Immature natural killer cell (primary cell): ENCODE measurements at places on chromosomes 4 and X.

GRCh38 chrX:7027071-7027470, 120.4 kb upstream of the STS start:
- no peak for DNase-seq

GRCh38 chrX:51891245-51891644, 2.2 kb upstream of the MAGED1 start:
- DNase-seq, result no peak

DNA sequence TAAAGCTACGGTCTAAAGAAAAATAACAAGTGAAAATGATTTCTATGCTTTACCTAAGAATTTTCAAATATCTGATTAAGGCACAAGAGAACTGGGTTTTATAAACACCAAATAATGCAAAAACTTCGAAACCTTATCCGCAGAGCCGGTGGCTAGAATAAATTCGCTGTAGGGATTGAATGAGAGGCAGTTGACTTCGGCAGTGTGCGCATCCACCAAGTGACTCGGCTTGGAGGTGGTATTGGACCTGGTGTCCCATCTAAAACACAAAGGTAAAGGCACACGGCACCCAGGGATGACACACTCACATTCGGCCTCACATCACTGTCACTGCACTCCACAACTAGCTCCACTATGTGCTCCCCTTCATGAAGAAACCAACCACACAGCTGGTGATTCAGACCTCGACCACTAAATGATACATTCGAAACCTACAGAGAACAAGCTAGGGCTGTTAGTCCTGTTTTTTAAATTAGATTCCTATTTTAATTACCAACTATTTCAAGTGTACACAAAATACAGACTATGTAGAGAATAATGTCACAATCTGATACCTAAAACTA, 17.5 kb downstream of the RBBP7 start:
- no peak for DNase-seq

DNA sequence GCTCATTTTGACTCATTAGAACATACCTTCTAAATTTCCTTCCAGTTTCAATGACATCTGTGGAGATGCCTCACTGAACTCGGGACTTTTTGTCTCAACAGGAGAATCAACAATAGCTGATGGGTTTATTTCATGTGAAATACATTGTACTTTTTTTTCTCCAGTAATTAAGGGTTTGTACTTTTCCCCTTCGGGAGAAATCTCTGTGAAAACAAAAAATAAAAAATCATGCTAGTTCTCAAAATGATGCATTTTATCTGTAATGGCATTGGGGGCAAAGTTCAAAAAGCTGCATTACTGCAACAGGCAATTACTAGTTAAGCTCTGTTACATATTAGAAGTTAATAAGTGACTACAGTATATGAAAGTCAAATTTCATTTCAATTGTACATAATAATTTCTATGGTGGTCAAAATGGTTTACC, 167.3 kb upstream of the SH3RF1 start:
- DNase-seq, result no peak

DNA sequence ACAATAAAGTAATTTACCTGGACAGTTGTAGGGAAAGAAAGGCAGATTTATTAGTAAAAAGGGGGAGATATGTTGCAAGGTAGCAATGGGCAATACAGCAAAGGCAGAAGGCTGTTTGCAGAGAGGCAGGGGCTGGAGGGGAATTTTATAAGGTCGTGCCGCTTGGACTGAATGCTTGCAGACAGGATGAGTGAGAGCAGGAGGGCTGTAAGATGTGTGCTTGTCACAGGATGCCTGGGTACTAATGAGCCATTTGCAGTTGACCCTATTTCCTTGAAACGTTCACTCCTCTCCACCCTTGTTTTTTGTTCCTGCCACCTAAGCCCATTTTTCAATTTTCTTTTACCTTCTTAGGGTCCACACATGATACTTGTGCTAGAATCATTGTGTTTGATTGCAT, 214.7 kb downstream of the TRAM1L1 start:
- no peak for DNase-seq

DNA sequence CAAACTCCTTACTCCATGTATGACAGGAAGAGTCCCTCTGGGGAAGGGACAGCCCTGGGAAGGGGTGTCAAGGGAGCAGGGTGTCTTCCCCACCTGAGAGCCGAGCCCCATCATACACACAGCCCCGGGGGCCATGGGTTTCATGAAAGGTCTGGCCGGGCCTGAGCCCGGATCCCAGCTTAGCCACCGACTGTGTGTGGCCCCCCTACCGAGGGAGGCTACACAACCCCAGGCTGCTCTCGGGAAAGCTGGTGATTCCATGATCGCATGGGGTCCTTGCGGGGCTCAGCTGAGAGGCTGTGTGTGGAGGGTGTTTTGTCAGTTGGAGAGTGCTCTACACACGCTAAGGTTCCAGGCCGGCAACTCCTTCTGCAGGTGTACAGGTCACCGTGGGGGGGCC, 55.6 kb downstream of the SORCS2 start:
- no peak for DNase-seq

- DNase-seq, result no peak
Measured at GRCh38 chr4:185865901-185866328, 53.9 kb upstream of the SORBS2 start.
